ELR (cell line): ENCODE measurements at places on chromosomes 5 and 9.

- DNase-seq: peak; percentile 92
These were observed 15.6 kb upstream of the IRF1 start for GRCh38 chr5:132506094-132506692.

DNA sequence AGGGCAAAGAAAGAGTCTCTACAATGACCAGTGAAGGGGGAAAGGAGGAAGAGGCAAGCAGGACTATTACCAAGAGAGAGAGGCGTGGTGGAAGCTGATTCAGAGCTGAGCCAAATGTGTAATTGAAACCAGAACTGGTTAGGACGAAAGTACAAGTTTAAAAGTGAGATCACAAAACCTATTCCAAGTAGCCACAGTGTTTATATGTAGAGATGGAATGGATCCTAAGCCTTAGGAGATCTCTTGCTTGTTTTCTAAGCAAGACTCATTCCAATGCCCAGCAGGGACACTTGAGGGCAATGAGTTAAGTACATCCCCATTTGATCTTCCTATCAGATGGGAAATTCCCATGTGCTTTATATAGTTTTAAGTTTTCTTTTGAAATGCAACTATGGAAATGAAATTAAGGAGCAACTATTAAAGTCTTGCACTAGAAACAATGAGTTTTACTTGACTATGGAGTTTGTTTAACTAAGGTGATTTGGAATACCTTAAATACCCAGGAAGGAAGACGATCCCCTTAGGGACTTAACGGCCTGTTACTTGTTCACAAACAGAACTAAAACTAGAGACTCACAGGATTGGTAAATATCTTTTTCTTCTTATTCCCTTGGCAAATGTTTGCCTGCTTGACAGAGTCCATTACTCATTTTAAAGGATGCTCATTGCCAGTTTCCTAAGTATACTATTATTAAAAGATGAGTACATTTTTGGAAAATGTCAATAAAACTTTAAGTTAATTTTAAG, 51.1 kb upstream of the SNX2 start:
- DNase-seq: peak; percentile 61

DNA sequence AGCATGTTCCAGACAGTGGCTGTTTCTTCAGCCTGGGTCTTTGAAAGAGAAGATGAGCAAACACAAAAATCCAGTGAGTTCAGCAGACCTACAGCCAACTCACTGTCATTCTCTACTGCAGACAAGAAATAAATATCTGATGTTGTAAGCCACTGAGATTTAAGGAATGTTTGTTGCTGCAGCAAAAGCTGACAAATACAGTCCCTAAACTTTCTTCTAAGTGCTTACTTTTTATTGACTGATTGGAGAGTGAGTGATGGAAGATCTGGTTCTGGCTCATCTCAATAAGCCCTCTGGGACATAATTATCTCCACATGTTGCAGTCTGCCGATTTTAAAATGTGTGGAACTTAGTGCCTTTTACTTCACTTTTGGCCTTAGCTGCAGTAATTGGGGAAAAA, 69.9 kb upstream of the LMNB1 start:
- no peak for DNase-seq

DNA sequence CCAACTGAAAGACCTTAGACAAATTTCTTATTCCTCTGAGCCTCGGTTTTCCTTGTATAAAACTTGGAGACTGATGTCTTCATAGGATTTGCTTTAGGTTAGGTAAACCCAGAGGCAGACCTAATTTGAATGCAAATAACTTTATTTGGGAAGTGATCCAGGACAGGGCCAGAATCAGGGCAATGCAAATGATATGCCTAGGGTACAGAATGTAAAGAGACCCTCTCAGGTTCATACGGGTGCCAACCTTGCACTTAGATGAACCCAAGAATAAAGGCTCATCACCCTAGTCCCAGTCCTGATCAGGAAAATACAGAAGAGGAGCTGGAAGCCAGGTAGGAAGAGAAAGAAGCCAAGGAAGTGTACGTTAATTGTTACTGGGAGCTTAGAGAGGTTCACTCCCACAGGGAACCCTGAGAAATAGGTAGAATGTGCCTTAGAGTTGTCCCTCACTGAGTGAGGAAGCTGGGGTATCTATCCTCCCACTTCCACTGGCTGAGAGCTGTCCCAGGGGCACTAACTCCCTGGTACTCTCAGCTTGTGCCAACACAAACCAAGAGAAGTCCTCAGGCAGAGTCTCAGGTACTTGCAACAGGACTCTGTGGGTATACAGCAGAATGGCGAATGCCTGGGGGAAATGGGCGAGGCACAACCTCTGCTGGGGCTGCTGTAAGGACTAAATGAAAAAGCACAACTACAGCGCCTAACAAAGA, 3.1 kb upstream of the HK3 start:
- no peak for DNase-seq

- peak; percentile 47 for DNase-seq
These were observed 51.2 kb downstream of the DIAPH1 start for GRCh38 chr5:141567513-141568117.

DNA sequence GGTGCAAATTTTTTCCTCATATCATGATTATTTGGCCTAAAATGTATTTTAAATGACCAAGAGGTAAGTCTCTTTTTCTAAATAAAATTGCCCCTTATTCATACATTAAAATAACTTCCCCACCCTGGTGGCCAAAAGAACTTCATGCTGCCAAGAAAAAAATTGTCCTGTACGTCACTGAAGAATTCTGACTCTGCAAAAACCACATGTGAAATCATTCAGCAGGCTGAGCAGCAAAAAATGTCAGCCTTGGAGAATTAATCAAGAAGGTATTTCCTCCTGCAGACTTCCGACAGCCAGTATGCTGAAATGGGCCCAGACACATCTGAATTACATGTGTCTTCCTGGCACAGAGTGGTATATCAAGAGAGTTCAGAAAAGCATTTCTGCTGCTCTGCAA, 94.6 kb upstream of the HMHB1 start:
- DNase-seq: peak; percentile 75

- DNase-seq: peak; percentile 8
These were observed 49.0 kb downstream of the PDE8B start for GRCh38 chr5:77259476-77259875.

DNA sequence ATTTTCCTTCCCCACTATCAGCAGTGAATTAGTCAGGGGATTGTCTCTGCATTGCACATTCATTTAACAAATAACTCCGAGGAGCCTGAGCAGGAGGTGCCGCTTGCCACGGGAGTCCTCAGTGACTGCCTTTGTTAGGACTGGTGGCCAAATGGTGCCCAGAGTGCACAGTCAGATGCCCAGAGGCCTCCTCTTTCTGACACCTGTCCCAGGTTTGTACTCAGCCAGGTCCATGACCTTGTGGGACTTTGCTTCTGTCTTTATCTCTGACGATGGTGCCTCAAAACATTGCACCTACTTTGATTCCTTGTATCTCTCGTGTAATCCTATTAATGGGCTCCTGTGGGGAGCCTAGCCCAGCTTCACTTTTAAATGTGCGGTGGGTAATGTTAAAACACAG, 4.3 kb downstream of the SRD5A1 start:
- DNase-seq: no peak

DNA sequence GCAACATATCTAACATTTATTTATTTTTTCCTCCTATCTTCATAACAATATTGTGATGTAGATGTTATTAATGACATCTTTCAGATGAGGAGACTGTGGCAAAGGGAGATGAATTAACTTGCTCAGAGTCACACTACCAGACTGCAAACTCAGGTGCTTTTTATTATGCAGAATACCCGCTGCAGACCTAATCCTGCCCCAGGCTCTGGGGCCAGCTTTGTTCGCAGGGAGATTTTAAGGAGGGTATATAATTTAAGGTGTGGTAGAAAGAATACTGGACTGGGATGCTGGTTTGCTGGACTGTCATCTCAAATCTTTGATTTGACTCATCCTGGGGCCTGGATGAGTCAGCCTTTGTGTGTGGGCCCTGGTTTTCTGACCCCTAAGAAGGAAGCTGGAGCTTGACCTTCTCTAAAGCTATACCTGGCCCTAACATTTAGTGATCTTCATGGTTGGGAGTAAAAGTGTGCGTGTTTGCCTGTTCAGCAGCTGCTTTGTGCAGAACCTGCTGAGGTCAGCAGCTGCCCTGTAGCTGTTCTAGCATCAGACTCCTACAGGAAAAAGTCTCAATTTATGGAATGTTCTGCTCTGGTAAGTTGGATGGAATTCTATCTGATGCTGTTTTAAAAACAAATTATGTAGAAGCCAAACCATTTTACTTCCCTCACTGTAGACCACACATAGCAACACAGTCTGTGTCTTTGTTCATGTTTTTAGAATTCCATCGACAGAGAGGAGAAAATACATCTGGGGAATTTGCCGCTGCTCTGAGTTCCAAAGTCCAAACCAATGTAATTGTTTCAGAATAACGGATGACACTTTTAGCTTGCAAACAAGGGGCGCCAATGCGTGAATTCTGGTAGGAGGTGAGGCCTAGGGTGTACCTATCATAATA, 4.5 kb downstream of the SLC36A1 start:
- DNase-seq: peak; percentile 71

DNA sequence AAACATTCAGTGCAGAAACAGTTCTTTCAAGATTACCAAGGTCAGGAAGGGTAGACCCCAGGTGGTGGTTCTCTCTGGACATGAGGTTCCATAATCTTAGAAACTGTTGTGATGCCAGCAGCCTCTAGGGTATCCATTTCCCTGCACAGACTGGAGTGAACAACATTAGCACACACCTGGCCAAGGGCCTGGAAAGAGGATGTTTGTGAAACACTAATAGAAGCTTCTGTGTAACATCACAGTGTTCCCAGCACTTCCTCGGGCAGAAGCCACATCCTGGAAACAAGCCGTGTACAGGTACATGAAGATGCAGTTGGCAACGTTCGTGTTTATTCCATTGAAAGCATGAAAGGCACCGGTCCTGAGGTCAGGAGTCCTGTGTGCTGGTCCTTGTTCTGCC, 598.2 kb upstream of the KLF4 start:
- no peak for DNase-seq

- DNase-seq: peak; percentile 59
These were observed 2.0 kb downstream of the UBE2R2 start for GRCh38 chr9:33818847-33819500.

DNA sequence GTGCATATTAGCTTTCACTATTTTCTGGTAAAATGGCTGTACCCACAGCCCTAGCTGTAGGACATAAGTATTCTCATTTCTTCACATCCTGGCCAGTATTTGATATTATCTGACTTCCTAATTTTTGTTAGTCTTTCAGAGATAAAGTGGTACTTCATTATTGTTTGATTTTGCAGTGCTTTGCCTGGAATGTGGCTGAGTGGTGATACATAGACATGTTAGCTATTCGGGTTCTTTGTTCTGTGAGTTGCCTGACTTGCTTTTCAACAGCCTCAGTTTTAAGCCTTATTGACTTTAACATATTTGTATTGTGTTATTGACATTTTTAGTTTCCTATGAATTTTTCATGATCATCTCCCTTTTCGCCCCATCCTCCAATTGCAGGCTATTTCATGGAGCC, 161.1 kb downstream of the GABBR2 start:
- DNase-seq: no peak

DNA sequence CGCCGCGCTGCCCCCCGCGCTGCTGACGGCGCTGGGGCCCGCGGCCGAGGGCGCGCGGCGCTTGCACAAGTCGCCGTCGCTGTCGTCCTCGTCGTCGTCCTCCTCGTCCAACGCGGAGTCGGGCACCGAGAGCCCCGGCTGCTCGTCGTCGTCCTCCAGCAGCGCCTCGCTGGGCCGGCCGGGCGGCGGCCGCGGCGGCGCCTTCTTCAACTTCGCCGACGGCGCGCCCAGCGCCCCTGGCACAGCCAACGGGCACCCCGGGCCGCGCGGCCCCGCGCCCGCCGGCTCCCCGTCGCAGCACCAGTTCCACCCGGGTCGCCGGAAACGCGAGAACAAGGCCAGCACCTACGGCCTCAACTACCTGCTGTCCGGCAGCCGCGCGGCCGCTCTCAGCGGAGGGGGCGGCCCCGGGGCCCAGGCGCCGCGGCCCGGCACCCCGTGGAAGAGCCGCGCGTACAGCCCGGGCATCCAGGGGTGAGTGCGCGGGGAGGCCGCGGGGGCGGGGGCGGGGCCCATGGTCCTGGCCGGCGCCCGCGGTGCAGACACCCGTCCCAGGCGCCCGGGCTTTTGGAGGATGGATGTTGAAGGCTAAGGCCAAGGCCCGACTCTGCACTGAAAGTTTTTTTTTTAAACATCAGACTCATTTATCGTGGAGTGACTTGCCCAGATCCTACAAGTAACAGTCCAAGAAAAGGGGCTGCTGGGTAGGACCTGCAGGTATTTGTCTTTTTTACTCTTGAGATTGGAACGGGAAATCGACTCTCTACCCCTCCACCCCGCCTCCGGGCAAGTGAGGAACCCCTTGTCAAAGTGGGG, 1.2 kb downstream of the TENT4A start:
- peak; percentile 47 for DNase-seq

- DNase-seq: no peak
These were observed 13.6 kb upstream of the REEP5 start for GRCh38 chr5:112935675-112936074.

DNA sequence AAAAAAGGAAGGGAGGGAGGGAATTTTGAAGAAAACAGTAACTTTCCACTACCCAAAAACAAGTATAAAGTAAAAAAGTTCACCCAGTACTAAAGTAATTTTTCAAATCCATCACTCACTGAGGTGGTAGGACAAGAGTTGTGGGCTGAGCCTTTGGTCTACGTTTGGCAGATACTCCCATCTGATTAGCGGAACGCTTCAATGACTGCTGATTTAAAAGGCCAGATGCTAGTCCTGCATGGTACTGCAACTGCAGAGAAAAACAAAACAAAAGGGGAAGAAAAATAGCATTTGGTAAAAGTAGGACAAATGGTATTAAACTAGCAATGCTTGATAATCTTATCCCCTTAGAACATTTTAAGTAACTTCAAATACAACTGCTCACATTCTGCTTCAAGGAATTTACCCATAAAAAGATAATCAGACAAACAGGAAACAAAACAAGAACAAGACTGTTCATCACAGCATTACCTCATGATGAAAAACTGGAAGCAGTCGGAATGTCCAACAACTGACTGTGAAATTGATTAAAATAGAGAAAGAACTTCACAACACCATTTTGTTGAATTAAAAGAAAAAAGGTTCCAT, 65.4 kb downstream of the MED27 start:
- no peak for DNase-seq
